ENCODE measurements at places on chromosomes 13 and 19.

- no peak for DNase-seq
Measured at GRCh38 chr19:51754109-51754508, 2.4 kb upstream of the FPR1 start.

DNA sequence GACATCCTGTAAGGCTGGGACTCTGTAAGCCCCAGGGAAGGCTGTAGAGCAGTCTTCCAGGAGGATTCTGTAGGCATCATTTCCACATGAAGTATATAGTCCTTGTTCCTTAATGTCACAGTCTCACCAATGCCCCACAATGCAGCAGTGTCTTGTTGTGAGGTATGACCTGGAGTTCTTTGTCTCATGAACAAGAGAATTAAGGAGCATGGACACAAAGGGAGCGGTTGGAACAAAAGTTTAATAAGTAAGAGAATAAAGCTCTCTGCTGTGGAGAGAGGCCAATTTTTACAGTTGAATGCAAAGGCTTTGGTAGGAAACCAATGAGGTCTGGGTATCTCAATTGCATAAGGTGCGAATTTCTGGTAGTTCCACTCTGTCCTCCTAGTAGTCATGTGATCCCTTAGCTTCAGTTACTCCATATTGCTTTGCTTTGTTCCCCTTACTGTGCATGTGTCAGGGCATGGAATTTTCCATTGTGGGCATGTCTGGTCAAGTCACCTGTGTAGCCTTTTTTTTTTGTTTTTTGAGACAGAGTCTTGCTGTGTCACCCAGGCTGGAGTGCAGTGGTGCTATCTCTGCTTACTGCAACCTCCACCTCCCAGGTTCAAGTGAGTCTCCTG, 124.3 kb upstream of the TMTC4 start:
- no peak for DNase-seq

DNA sequence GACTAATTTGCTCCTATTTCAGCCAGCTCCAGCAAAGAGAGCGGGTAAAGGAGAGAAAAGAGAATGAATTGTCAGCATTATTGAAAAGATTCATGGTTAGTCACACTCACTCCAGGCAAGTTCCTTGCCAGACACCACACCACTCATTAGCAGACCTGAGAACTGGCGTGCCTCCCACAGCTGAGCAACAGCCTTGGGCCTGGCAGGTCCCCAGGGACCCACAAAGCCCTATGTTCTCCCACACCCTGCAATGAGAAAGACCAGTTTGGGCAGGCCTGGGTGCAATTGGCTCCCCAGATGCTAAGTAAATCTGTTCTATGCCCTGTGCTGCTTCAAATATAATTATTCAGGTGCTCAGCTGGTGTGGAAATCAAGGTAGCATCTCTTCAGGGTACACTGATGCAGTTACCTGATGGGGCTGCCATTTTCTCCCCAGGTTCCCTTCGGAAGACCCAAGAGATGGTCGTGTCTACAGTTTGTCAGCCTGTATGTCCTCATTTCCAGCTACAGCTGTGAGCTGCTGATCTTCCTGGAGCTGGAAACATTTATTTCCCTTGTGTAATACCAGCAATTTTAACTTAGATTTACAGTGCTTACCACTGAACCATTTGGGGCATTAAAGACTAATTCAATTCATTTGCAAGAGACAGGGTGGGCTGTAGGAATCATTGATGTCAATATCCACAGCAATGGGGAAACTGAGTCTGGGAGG, 405.0 kb downstream of the COG6 start:
- DNase-seq, result no peak

DNA sequence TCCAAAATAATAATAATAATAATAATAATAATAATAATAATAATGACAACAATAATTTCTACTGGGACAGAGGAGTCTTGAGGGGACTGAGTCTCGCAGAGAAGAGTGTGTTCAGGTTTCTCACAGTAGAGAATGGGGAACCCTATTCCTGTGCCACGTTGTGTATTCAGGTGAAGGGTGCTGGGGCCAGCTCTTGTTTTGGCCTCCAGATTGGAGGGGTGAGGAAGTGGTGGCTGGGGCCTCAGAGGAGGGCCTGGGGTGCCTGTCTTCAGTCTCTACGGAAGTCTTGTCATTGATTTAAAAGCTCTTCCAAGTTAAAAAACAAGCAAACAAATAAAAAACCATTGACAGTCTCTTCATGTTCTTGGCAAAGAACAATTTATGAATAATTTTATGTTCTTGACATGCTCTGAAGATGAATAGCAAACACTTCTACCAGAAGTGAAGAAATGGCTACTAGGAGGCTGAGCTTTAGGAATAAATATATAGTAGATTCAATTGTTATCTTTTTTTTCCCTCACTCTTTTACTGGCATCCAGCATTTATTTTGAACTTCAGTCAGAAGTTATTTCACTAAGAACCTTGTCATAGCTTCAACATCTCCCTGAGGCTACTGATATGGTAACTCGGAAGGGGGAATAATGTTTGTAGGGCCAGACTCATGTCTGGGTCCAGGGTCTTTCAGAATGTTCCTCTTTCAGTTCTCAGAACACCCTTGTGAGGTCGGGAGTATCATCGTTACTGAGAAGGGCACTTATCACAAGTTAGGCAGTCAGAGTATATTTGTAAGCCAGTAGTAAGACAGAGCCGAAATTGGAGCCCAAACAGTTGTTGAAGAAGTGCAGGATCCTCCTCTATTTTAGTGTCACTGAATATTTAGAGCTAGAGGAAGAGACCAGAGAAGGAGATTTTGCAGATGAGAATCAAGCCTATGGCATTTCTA, 13.1 kb downstream of the LRCH1 start:
- no peak for DNase-seq

DNA sequence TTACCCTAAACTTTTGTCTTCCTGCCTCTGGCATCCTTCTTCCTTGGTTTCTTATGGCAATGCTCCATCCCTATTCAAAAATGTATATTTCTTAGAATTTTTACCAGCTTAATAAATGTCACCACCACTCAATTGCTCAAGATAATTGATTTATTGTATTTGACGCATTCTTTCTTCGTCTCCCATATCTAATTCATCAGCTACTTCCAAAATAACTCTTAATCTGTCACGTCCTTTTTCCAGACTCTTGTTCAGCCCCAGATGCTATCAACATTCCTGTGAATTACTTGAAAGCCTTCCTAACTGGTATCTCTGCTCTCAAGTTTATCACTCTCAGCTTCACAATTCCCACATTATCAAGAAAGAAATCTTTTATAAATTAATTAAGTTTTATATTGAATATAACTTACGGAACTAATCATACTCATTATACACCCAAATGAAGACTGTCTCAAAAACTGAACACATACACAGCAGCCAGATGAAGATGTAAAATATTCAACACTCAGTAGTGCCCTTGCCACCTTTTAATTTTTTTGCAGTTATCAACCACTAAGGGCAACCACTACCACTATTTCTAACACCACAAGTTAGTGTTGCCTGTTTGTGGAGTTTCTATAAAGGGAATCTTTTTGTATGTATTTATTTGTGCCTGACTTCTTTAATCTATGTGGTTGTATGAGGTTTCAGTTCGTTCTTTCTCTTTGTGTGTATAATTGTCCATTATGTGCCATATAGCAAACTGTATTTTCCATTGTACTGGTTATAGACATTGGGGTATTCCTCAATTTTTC, 2295.4 kb downstream of the PCDH9 start:
- DNase-seq, result no peak

- no peak for DNase-seq
Measured at GRCh38 chr19:52086481-52086880, 9.1 kb downstream of the ZNF841 start.

DNA sequence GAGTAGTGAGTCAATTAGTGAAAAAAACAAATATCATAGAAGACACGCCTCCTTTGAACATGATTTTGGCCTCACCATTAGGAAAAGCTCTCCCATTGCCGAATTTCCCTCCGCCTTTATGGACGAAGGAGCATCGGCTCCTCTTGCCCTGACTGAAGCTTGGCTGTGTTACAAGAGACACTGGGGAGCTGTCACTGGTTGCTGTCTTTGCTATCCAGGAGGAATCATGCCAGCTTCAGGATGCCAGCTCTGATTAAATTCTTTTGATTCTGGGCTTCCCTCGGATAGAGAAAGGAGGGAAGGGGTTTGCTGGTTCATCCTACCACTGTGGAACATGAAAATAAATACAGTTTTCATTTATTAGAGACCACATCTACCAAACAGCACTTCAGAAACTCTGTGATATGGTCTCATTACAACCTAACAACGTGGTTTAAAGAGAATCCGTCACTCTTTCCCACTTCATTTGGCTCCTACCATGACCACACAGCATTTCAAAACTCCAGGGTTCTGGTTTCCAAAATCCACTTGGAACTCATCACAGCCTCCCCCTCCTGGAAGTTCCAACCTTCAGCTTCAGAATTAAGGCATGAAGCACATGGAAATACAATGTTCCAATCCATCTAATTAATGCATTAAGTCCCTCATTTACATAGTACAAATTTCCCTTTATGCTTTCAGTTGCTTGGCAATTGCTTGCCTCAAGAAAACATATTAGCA, 446.0 kb downstream of the EFNB2 start:
- no peak for DNase-seq

GRCh38 chr19:33343301-33343700, 30.2 kb upstream of the CEBPG start:
- DNase-seq, result no peak

GRCh38 chr19:8476524-8476923, 25.9 kb downstream of the PRAM1 start:
- DNase-seq, result no peak

DNA sequence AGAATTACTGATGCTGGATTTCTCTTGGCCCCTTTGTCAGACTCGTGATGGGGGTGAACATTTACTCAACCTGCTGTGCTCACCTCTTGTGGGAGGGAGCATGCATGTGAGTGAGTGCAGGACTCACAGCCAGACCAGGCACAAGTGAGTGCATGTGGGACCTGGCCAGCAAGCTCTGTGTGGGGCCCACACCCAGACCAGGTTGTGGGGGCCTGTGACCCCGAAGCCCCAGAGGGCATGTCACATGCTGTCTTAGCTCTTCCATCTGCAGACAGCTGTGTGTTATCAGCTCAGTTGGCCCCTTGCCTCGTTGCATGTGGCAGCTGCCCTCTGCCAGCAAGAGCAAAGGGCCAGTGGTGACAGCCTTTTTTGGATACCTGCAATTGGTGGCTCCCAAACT, 614.4 kb downstream of the GPC5 start:
- no peak for DNase-seq

DNA sequence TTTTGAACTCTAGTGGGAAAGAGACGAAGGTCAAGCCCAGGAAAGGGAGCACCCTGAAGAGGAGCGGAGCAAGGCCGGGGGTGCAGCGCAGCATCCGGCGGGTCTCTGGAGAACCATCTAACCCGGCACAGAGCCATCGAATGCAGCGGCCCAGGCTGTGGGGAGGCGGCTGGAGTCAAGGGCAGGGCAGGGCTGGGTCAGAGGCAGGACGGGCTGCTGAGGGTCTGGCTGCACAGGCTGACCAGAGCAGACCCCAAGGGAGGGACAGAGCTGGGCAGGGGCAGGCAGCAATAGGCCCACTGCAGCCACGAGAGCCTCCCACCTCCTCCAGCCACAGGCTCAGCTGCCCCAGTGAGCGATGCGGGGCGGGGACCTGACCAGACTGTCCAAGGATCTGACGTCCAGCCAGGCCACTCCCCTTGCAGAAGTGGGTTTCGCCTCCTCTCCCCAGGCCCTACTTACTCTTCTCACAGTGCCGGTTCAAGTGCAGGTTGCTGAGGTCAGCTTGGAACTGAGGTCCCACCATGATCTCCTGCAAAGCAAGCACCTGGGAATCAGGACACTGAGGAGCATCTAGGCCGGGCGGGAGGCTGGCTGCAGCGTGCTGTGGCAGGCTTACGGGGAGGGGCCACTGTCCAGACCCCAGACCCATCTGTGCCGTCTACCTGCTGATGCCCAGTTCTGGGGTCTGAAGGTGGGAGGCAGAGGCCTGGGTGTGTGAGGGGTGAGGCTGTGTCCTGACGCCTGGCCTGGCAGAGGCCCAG, 19.2 kb downstream of the MIER2 start:
- DNase-seq, result no peak

GRCh38 chr19:38239816-38240215, 15.8 kb upstream of the DPF1 start:
- no peak for DNase-seq

DNA sequence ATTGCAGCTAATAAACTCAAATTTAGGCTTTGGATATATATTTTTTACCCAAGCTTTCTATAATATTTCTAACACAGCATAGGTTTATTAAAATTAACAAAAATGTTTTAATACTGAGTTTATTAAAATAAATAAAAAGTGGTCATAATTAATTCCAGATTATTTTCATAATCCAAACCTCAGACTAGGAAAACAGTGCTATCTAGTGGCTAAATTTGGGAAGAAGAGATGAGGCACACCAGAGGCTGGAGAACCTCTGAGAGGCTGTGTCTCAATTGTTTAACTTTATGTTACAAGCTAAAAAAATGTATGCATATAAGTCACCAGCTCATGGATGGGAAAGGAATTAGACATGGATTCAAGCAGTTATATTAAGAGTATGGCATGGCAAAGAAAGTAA, 392.5 kb downstream of the DIAPH3 start:
- DNase-seq, result no peak

GRCh38 chr13:108974686-108975085, 345.3 kb downstream of the MYO16 start:
- DNase-seq, result no peak

GRCh38 chr19:8034178-8034525, 18.4 kb upstream of the CCL25 start:
- no peak for DNase-seq

- DNase-seq, result no peak
Measured at GRCh38 chr19:7902796-7903243, 857 bp upstream of the MAP2K7 start.

GRCh38 chr19:49064768-49065611, at the start of gene NTF4:
NTF4 (minus strand) TSS chr19:49064818; CDS start chr19:49061997, 2,821 bp downstream.
- DNase-seq, result no peak

GRCh38 chr13:56975647-56976046, 165.1 kb upstream of the PRR20A start:
- no peak for DNase-seq

DNA sequence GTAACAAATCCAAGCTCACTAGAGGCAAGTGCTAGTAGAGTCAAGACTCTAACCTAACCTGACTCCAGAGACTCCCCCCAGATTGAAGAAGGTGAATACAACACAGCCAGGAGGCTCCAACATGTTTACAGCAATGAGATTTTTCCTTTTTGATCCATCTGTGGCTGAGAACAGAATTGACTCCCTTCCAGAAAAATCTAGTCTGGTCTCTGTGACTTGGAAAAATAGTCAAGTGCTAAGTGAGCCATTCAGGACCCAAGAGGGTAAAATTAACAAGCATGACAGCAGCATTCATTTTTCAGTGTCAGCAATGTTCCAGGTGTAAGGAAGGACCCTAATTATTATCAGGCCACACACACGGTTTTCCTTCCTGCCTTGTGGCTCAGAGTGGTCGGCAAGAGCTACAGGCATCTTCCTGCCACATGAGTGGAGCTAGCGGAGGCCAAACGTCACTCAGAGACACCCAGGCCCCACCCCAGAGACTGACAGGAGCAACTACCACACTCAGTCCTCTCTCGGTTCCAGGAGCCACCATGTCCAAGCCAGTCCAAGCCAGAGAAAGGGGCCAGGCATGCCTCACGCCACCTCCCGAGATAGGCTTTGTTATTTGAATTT, 395.1 kb downstream of the FOXO1 start:
- DNase-seq, result no peak

GRCh38 chr19:29679598-29680210, 14.4 kb downstream of the PLEKHF1 start:
- DNase-seq, result no peak

- DNase-seq, result no peak
Measured at GRCh38 chr13:77437267-77437666, 98.2 kb upstream of the SCEL start.

- no peak for DNase-seq
Measured at GRCh38 chr19:44649578-44650145, 6.0 kb downstream of the PVR start.

- no peak for DNase-seq
Measured at GRCh38 chr13:114088234-114088633, 44.2 kb downstream of the RASA3 start.

Measured in NCI-H187 (cell line).